ENCODE measurements at places on chromosomes 7 and 10.

GRCh38 chr10:117166418-117167345, 28.6 kb upstream of the VAX1 start:
- no peak for DNase-seq

- DNase-seq, result no peak
Observed at GRCh38 chr10:91115618-91116390, 104.7 kb upstream of the PCGF5 start.

- DNase-seq, result no peak
Observed at GRCh38 chr10:25522946-25523608, 348.3 kb downstream of the GPR158 start.

DNA sequence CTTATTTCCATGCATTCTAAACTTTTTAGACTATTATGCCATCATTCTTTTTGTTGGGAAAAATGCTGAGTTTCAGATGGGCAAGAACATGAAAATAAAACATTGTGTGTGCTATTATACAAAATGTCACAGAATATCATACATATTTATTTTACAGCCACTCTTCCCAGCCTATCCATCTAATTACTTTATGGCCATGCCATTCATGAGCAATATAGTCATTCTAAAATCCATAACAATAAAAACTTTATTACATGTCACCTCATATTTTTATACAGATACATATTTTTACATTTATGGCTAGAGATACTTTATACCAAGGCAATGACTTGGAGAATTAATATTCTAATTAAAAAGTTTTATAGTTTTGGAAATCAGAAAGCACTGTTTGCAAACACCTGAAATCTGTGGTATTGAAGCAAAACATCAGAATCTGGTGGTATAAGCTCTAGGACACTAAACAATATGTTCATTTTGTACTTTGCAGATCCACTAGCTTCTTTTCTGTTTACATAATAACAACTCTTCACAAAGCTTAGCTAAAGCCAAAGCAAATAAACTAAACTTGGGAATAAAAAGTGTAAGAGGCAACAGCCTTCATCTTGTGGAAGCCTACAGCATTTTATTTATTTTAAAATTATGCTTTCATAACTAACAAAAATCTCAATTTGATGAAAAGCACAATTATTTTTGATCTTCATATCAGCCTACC, 210.1 kb downstream of the RNLS start:
- DNase-seq, result no peak

DNA sequence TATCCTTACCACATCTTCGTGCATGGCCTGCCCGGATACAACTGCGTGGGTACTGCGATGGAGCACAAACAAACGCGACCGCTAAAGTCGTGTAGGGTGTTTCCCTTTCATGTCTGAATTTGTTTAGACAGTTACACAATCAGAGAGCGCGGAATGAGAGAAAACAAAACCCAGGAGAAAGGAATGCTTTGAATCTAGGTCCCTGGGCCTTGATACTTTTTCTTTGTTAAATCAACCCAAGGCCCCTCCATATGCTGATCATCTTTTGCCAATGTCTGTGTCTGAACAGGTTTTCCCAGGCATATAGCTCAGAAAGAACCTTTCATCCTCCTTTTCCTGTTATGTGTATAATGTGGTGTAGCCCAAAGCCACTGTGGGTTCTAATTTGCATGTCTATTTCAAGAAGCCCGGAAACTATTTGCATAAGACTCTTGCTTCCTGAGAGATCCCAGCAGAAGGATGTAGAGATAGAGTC, 145.8 kb downstream of the FRMD4A start:
- DNase-seq, result no peak

- no peak for DNase-seq
Observed at GRCh38 chr10:33758299-33758698, 423.8 kb upstream of the NRP1 start.

- no peak for DNase-seq
Observed at GRCh38 chr10:114682532-114682931, 24.5 kb upstream of the ABLIM1 start.

Data from caudate nucleus (tissue), 63 donors.